ENCODE measurements at places on chromosomes 5 and 9.

GRCh38 chr5:123124859-123125595 is 36.0 kb downstream of the PRDM6 start:
- no peak for DNase-seq

DNA sequence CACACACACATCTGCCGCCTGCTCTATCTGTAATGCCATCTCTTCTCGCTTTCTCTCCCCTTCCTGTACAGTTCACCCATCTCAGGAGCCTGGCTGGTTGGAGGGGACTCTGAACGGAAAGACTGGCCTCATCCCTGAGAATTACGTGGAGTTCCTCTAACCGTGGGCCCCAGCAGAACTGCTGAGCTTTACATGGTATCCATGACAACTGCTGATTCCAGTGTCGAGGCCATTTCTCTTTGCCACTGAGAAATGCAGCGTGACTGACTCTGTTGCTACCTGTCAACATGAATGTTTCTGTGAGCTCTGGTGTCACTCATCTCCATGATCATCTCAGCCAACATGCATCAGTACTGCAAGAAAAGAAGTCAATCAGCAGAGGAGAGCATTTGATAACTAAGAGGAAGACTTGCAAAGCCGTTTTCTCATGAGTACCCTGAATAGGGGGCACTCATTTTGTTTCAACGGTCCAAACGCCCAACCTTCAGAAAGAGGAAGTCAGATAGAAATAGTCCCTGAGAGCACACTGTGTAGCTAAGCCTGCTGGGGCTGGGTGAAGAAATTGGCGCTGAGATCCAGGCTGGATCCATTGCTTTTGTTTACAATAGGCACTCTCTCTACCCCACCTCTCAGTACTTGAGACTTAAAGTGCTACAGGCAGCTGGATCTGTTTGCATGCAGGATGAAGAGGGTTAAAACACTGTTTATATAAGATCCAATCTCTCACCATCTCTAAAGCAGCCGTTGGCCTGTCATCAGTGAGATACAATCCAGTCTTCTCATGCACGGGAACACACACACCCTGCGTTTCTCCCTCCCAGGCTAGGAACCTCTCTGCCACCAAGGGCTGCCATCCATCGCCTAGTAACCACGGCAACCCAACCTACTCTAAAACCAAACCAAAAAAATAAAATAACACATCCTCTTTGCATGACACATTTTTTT is 180.9 kb downstream of the NR3C1 start:
- peak; percentile 39 for DNase-seq

DNA sequence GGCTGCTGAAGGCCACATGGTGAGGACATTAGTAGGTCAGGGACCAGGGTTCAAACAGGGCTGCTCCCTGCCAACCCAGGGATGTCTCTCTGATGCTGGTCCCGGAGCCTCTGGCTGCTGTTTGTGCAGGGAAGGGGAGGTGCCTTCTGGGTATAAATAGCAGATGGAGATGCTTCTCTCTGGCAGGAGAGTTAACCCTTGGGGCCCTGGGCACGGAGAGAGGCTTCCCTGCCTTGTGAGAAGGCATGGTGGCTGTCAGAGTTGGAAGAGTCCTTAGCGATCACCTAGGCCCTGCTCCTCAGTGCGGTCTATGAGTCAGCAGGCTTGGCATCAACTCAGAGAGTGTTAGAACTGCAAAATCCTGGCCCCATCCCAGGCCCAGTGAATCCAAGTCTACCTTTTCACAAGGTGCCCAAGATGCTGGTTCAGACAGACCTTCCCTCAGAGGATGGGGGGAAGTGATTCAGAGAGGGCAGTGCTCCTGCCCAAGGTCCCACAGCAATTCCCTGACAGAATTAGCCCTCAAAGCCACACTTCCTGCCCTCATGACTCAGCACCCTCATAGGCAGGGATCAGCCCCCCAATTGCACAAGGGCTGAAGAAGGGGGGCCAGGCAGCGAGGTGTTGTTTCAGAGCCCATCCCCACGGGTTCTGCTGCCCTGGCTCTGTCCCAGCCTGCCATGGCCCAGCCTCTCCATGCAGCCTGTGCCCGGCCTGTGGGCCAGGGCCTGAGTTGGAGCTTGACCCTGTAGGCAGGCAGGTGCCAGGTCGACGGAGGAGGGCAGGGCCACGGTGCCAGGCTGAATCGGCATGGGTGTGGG is 25.6 kb downstream of the CAMK2A start:
- DNase-seq, result no peak

- no peak for DNase-seq
These were observed 248.9 kb downstream of the CWC27 start for GRCh38 chr5:65017636-65018035.

DNA sequence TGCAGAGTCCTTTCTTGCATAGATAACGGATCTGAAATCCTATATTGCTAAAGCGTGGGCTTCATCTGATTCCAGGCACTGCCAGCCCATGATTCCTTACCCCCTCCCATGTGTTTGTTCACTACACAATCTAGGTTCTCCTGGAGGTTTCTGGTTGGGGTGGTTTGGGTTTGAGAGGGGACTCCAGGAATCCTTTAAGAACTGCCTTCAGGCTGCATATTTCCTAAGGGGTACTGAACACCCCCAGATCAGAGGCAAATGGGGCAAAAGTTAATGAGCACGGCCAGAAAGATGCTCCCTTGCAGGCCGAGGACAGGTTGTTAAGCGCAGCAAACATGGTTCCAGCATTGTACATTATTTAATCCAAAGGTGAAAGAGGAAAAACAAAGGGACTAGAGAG is 9.9 kb downstream of the NR2F1 start:
- DNase-seq, result no peak

DNA sequence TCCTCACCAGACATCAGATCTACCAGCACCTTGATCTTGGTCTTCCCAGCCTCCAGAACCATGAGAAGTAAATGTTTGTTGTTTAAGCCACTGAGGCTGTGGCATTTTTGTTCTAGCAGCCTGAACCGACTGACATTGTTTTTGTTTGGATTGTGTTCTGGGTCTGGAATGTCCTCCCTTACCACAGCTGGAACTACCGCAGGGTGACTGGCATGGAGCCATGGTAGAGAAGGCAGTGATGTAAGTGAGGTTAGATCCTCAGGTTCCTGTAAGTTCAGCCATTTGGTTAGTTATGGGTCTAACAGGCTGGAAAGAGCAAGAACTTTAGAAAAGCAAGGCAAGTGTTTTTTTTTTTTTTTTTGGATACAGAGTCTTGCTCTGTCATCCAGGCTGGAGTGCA is 209.3 kb downstream of the DAB2IP start:
- no peak for DNase-seq

DNA sequence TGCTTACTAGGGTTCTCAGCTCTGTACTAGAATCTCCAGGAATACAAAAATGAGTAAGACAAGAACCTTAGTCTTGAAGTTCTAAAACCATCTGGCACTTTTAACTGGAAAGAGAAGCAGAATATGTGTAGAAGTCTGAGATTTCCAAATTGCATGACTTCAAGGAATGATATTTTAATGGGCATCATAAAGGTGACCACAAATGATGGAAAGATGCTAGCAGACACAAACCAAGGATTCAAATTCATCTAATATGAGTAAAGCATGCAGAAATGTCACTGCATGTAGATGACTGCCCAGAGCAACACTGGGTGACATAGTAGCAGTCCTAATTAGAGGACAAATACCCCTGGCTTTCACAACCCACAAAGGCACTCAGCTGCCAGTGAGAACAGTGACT is 117.2 kb downstream of the RPS23 start:
- no peak for DNase-seq

GRCh38 chr9:129379886-129380285 is 201.8 kb upstream of the IER5L start:
- no peak for DNase-seq

DNA sequence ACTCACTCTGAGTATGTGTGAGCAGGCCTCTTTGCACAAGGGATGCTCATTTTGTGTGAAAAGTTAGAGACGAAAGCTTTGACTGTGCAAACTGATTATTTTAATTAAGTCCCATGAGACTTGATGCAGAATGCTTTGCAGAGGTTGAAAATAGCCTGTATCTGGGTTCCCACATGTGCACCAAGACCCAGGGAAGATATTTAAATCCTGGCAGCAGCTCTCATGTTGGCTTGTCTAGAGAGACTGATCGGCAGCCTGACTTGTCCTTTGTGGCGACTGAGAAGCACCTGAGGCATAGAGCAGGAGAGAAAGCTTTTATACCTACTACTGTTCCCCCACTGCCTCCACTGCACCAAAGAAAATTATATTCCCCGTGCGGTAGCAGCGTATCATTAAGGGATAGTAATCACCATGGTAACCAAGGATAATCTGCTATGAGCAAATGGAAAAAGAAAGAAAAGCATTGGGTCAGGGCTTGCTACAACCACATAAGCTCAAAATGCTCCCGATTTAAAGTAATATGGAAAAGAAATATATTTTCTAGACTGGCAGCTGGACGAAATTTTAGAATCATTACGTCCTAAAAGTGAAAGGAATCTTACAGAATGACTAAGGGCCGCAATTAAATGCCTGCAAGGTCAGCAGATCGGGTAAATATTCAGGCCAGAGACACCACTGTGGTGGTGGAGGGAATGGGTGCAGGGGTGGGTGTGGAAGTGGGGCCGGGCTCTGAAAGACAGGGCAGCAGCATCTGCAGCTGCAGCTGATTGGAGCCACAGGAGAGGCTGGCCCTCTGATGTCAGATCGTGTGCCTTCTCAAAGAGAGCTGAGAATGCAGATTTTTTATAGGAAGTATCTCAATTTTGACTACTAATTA is 135.3 kb upstream of the EPB41L4A start:
- no peak for DNase-seq

GRCh38 chr9:106019702-106020101 is 325.4 kb downstream of the TMEM38B start:
- no peak for DNase-seq

DNA sequence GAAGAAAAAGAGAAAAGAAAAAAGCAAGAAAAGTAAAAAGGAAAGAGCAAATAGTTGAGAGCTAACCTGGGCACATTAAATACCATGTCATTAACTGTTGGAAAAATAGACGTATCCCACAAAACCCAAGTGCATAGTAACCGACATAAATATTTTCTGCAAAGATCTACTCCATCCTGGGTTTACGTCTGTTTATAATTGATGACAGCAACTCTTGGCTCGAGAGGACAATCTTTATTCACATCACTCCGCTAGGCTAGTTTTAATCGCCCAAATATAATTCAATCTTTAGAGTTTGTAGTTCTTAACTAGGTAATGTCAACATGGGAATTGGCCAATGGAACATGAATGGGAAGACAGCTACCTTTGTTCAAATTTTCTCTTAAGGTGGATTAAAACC is 321.7 kb upstream of the TNC start:
- DNase-seq, result no peak
